Stimulated activated naive CD4-positive, alpha-beta T cell (primary cell): ENCODE measurements at places on chromosomes 1 and 21.

DNA sequence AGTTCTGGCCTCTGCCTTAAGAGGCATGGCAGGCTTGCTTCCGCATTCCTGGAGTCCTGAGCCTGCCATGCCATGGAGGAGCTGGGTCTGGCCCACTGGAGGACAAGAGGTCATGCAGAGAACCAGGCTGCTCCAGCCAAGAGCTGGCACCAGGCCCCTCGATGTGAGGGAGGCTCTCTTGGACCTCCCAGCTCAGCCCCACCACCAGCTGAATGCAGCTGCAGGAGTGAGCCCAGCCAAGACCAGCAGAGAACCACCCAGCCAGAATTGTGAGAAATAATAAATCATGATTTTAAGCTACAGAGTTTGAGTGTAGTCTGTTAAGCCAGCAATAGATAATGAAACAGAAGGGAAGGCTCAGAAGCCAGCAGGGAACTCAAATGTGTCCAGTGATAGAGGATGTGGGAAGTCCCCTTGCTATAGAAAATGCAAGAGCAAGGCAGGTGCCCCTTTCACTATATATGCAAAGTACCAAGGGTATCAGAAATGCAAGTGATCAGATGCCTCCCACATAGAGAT lies 118.4 kb downstream of the HIVEP3 start:
- no peak for DNase-seq

- DNase-seq = no peak
These were observed 14.7 kb upstream of the MFSD2A start for GRCh38 chr1:39940253-39940652.

GRCh38 chr1:21649315-21649714 lies 19.8 kb downstream of the RAP1GAP start:
- DNase-seq = no peak

GRCh38 chr1:114322207-114322606 lies 168.5 kb upstream of the SYT6 start:
- no peak for DNase-seq

DNA sequence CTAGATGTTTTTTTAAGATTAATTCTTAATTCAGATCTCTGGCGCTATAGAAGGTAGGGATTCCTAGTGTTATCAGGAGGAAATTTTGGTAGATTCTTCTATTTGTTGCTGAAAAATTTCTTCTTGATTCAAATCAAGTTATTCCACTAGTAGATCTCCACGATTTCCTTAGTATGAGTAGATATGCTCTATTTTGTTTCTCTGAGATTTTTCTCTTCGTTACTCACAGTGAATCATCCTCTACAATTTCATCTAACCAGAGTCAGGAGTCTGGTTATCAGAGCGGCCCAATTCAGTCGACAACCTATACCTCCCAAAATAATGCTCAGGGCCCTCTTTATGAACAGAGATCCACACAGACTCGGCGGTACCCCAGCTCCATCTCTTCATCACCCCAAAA lies 18.8 kb upstream of the HAX1 start:
- no peak for DNase-seq

DNA sequence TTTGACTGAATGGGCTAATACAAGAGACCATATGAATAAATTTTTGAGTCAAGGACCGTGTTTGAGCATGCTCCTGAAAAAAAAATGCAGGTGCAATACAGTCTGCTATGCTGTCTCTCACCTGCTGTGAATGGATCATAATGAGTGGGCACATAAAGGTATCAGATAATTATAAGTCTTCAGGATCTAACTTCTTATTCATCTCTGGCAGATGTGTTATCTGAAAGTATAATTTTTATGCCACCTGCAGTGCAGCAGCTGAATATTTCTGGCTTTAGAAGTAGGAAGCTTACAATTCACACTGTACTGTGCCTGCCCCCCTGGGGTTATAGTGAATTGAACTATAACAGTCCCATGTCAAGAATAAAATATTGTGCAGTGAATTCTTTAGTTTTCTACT lies 333.3 kb downstream of the MRPL39 start:
- no peak for DNase-seq

DNA sequence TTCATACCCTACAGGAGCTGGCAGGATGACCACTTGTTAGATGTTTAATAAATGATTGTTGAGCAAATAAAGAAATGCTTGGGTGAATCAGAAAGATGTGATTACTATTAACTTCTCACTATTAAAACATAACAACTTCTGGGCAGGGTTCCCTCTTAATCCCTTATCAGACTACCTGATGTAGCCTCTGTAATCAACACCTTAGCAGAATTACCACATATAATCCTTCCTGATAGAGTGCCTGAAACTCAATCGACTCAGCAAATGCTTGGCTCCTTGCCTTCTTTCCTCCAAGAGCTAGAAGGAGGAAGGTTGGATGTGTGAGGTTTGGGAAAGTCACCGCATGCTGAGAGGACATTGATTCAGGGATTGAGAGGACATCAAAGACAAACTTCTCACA lies 34.8 kb upstream of the DSCAM start:
- no peak for DNase-seq

GRCh38 chr1:161727256-161727924 lies 6.0 kb downstream of the FCRLB start:
- peak; percentile 70 for DNase-seq

DNA sequence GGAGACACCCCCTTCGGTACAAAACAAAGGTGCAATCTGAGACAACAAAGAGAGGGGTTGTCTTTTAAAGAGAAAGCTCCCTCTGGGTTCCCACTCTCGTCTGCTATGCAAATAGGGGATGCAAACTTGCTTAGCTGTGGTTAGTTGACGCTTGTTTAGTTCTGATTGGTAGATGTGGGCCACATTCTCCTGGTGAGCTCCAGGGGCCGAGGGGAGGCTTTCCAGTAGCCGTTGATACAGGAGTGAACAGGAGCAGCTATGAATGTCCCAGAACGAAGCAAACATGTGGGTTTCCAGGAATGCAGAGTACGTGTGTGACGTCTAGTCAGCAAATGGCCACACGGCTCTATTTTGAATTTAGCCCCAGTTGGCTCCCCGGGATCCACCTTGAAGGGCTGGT lies 14.7 kb downstream of the TFF2 start:
- no peak for DNase-seq

DNA sequence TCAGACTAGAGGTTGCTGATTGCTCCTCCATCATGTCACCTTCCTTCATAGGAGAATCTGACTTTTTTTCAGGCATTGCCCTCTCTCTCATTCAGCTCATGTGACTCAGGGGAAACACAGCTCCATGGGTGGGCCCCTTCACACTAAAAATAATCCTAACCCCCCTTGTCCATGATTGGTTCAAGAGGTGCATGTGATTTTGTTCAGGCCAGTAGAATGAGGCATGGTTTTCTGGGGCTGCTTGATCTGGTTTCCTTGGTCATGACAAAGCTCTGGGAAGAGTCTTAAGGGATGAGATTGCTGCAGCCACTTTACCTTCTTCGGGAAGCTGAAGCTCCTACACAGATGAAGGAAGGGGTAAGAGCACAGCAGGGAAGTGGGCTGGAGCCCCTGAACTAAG lies 56.3 kb downstream of the SPAG17 start:
- no peak for DNase-seq

- DNase-seq = no peak
These were observed 1145.1 kb upstream of the NCAM2 start for GRCh38 chr21:19853061-19853460.

DNA sequence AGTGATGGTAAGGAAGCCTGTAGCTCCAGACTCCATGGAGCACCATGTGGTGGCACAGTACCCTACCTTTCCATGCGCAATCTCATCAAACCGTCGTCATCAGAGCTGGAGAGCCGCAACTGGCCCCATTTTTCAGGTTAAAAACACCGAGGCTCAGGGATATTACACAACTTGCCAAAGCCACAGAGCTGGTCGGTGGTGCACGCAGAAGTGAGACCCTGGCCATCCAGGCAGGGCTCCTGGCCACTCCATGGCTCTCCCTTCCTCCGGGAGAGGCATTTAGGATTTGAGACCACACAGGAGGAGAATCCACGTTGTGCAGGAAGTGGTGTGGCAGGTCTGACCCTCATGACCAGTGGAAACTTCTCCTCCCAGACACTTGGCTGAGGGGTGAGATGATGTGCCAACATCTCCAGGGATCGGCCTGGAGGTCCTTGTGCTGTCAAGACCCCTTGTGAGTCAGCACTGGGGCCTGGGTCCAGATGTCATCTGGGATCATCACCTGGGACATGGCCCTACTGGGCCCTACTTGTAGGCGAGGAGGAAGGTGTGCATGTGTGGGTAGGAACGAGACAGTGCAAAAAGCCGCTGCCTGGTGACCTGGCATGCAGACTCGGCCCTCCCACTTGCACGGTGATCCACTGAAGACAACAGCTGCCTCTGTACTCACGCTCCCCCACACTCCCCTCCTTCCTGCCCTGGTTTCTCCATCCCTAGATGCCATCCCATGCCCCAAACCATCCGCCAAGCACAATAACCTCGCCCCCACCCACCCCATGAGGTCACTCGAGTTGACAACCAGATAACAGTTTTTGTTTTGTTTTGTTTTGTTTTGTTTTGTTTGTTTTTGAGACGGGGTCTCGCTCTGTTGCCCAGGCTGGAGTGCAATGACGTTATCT lies 10.4 kb downstream of the TFF3 start:
- no peak for DNase-seq

DNA sequence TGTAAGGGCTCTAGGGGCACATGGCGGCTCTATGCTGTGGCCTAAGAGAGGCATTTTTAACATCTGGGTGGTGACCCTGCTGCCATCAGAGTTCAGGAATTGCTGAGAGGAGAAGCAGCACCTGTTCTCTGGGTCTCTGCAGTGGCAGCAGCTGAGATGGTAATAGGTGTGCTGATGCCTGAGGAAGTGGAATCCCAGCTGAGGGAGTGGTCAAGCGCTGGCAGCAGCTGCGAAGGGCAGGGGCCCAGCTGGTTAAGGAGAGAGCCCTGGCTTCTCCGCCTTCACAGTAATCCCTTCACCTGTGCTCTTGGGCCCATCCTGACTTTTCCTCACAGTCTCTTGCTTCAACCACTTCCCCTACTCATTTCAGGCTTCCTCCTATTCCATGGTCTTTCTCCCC lies 39.8 kb downstream of the GJA5 start:
- DNase-seq = no peak
